ENCODE measurements at places on chromosomes 2 and 18.

DNA sequence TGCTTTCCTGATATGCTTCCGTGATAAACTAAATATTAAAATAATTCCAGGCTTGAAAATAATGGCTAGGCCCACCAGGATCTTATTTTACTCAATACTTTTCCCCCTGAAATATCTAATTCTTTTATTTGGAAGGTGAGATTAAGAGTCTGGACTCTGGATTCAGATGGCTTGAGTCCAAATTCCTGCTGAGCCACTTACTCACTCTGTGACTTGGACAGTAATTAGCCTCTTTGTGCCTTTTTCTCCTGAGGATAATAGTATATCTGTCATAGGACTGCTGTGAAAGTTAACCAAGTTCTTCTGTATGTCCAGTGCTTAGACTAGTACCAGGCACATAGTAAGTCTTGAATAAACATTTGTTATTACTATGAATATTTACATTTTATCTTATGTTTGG lies 127.3 kb upstream of the ERBB4 start:
- no peak for DNase-seq

DNA sequence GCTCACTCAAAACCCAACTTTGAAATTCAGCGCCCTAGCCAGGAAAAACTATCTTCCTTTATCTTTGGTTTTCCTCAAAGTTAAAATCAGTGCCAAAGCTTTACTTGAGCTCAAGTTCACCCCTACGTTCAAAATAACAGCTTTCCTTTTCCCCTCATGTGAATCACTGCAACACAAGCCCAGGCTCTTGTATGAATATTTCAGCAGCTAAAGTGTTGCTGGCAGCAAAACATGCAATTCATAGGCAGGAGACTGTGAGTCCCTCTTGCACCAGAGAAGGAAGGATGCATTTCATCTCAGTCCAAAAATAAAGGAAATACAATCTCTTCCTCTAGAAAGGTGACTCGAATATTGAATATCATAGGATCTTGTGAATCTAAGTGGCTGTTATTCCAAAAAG lies 461.3 kb upstream of the SOX11 start:
- DNase-seq: no peak

DNA sequence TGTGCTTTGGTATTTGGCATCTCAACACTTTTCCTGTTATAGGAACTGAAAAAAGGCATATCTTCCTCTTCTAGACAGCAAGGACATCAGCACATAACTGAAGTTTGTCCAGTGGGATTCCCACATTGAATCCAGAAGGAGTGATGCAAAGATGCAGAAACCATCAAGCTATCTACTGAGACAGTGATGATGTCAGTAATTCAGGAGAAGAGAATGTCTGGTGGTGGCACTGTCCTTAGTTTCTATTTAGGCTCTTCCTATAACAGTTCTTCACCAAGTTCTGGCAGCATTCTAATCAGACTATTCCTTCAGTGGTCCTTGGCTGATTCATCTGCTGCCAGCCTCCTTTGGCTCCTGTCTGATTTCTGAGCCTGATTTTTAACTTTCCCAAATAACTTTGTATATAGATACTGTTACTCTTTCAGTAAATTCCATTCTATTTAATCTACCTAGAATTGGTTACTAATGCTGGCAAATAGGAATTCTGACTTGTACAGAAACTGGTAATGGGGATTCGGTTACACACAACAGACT lies 56.6 kb upstream of the AGPS start:
- DNase-seq: no peak

GRCh38 chr2:209519271-209519670 lies 95.4 kb downstream of the MAP2 start:
- DNase-seq: no peak

- DNase-seq: no peak
These were observed 18.3 kb downstream of the IL1B start for GRCh38 chr2:112818094-112818902.

- no peak for DNase-seq
These were observed 1.9 kb upstream of the ITSN2 start for GRCh38 chr2:24362253-24362652.

DNA sequence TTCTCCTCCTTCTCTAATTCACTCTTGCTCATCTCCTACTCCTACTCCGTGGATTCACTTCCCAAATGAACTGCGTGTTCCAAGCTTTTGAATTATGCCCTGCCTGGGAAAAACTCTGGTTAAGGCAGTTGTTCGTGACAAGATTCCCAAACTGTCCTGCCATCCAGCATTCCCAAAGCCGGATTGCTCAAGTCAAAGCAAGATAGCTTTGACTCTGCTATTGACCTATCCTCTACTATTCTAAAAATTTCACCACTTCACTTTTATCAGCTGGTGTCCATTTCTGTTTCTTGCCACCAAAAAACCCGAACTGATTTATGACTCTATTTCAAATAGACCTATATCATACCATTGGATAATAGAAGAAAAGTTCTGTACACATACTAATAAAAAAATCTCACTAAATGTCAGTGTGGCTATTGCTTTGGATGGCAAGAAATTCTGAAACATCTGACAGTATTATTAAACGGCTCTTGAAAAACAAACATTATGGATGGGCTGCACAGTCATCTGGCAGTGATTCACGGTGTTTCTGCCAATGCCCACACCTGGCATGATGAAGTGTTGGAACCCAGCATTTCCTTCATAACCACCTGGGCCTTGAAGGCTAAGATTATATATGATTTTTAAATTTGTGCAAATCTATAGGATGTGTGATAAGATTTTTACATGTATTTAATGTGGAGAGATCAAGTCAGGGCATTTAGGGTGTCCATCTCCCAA lies 87.4 kb downstream of the NCKAP5 start:
- no peak for DNase-seq

GRCh38 chr2:231554748-231555545 lies 24.7 kb upstream of the NMUR1 start:
- no peak for DNase-seq

DNA sequence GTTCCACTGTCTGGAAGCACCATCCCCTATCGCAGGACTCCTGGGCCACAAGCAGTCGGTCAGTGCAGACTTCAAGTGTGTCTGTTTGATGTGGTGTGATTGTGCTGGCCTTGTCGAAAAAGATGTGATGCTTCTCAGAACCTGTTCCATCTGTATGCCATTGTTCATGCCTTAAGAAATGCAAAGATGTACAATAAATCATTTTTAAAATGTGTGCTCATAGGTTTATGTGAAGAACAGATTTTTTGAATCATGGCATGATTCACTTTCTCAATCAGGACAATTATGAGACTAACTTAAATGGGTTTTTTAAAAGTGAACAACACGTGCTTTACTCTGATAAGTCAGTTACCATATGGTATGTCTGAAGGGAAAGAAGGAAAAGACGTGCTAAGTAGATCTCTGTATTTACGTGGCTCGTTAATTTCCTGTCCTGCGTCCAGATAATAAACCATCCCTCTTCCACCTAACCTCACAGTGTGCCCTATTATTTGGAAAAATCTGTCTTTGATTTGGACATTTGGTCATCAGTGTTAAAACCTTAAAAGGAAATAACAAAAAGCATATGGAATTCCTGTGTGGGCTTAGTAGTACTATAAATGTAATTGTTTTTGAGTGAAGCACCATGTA lies 54.9 kb downstream of the PRKRA start:
- DNase-seq: no peak
